Activated CD4-positive, alpha-beta T cell treated with anti-CD3 and anti-CD28 coated beads for 24 hours (primary cell): ENCODE measurements at places on chromosomes 1 and 21.

GRCh38 chr1:150060260-150060659, 7.3 kb upstream of the VPS45 start:
- DNase-seq: no peak

DNA sequence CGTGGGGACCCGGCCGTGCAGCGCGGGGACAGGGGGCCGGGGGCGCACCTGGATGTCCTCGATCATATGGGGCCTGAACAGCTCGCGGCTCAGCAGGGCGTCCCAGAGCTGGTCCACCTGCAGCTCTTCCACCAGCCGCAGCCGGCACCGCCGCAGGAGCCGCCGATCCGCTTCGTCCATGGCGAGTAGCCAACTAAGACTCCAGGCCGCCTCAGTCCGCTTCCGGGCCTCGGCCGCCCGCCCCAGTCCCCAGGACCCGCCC, at the start of gene CASP9:
Gene CASP9, minus strand, starts transcription at position 195 of the 262 bp plus-strand sequence. Its CDS starts 15 bp downstream, at position 180.
- DNase-seq: no peak

- DNase-seq: no peak
Observed at GRCh38 chr1:7702365-7702764, 68.7 kb upstream of the VAMP3 start.

- no peak for DNase-seq
Observed at GRCh38 chr1:153777648-153778047, 2.4 kb downstream of the SLC27A3 start.

DNA sequence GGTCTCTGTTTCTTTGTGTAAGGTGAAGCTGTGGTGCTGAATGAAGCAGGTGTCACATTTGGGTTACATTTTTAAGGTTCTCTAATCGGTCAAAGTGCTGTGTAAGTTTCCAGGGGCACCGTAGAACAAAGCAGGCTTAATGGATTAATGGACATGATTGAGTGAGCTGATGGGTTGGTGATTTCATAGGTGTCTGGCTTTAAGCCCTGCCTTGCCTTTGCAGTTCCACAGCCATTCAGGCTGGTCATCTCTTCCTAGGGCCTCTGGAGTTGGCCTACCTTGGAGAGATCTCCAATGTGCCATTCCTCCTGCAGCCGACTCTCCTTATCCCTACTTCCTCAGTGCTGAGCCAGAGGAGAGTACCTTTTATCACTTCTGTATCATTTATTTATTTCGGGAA, 15.2 kb downstream of the GALNT2 start:
- DNase-seq: no peak

DNA sequence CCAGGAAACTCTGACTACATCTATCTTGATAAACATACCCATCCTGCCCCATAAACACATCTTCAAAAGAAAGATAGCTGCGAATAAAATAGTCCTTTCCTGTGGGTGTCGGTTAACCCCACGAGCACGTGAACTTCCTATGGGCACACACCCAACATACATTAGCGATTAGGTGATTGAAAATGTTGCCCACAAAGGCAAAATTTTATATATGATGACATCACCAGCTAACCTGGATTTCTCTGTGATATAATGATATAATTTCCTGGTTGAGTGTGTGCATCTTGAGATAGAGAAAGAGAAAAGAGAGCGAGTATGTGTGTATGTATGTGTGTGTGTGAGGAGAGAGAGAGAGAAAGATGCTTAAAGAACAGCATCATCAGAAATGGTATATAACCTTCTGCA, 296.1 kb downstream of the PTPRC start:
- DNase-seq: no peak

DNA sequence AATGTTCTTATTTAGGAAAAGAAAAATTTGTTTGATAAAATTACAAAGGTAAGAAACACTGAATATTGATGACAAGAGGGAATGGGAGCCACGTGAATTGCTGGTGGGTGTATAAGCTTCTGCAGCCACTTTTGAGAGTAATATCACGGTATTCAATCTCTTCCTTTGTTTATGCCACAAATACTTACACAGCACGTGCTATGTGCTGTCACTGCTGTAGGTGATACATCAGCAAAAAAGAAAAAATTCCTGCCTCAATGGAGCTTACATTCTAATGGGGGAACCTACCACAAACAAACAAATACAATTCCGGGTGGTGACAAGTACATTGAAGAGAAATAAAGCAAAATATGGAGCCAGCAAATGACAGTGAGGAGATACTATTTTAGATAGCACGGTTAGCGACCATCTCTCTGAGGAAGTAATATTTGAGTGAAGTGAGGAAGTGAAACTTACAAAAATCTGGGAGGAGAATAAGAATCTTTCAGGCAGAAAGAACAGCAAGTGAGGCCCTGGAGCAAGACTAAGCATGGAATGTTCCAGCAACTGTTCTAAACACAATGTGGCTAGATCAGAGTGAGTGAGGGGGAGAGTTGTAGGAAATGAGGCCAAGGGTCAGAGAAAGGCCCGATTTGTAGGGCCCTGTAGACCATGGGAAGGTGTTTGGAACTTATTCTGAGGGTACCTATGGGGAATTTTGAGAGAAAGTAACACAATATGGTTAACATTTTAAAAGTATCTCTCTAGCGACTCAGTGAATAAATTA, 2.6 kb upstream of the FCRLB start:
- DNase-seq: no peak

DNA sequence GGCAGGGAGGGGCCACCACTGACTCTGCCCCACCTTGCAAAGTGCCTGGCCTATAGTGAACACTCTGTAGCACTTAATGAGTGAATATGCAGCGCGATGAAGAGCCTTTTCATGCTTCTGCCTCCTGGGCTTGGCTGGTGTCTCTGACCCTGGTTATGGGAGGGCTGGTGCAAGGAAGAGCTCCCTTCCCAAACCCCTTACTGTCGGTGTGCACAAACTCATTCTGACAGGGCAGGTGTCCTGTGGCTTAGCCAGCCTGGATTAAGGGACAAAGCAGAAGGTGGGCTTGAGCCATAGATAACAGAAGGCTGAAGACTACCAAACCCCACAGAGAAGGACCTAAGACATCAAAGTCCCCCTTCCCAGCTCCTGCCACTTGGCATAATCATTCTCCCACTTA, 2.0 kb upstream of the NCMAP start:
- no peak for DNase-seq

DNA sequence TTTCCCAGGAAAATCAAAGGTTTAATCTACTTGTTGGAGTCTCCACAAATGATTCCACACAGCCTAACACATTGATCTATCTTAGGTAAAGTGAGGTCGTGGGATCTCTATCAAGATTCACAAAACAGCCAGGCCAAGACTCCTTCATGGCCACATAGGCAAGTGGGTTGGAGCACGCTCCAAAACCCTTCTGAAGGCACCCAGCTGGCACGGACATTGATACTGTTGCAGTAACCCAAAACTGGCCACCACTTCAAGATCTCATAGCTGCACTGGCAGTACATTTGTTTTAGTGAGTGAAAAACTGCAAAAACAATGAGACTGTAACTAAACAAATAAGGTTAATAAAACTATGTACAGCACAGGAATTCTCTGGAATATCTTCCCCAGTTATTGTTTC, 61.9 kb downstream of the COLGALT2 start:
- no peak for DNase-seq

- no peak for DNase-seq
Observed at GRCh38 chr1:59142311-59143132, 154.4 kb upstream of the FGGY start.

DNA sequence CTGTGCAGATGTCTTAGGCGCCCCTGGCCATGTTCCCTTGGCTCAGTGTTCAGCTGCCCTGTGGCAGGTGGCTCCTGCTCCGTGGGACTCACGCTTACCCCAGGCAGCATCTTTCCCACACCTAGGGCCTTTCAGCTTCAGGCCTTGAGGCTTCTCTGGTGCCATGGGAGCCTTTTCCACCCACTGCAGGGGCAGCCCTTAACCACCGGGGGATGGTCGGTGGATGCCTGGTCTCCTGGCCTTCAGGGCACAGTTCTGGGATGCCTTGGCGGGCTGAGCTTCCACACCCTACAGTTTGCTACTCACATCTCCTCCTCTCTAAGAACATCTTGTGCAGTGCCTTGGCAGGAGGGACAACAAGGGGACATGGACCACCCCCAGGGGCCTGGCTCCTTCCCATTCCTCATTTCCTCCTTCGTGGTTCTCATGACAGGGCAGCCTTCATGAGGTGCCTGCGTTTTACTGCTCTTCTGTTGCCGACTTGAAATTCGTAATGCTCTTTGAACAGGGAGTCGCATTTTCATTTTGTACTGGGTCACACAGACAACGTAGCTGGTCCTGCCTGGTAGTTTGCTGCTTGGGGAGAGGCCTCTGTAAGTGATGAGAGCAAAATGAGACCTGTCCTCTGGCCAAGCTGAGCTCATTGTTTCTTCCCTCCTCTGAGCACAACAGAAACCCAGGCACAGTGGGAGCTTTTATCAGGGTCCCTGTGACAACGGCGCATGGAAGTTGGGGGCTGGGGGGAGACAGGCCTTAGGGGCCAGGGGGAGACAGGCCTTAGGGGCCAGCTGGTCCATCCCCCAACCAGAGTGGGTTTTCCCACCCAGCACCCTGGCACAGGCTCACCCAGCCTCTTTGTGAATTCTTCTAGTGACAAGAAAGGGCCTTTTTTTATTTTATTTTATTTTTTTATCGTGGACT, 62.0 kb upstream of the NEK2 start:
- DNase-seq: no peak

DNA sequence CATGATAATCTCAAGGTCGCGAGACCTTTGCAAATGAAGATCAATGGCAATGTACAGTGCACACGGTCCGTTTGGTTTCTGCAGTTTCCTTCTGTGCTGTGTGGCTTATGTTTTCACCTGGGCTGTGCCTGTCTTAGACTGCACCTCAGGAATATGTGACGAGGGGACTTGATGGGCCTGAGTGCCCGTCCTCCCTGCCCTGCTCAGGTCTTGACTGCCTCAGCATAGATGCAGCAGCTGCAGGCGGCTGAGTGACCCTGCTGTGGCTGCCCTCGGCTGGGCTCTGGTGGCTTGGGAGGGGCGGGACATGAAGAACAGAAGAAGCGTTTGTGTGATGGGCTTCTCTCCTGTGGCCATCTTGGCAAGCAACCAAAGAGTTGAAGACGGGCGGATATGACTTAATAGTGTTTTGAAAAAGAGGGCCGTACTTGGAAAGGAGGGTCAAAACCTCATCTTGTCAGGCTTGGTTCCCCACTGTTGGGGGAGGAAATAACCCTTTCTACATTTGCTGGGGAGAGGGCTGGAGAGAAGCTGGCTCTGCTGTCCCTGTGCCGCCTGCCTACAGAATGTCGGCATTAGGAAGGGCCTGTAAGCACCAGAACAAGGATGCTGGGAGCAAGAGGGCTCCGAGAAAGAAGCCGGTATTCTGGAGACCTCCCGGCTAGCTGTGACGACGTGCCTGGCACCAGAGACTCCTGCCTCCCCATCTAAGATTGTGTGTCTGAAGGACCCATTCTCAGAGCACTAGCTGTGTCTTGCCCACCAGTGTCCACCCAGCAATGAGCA, 7.1 kb downstream of the MYBPHL start:
- DNase-seq: no peak

DNA sequence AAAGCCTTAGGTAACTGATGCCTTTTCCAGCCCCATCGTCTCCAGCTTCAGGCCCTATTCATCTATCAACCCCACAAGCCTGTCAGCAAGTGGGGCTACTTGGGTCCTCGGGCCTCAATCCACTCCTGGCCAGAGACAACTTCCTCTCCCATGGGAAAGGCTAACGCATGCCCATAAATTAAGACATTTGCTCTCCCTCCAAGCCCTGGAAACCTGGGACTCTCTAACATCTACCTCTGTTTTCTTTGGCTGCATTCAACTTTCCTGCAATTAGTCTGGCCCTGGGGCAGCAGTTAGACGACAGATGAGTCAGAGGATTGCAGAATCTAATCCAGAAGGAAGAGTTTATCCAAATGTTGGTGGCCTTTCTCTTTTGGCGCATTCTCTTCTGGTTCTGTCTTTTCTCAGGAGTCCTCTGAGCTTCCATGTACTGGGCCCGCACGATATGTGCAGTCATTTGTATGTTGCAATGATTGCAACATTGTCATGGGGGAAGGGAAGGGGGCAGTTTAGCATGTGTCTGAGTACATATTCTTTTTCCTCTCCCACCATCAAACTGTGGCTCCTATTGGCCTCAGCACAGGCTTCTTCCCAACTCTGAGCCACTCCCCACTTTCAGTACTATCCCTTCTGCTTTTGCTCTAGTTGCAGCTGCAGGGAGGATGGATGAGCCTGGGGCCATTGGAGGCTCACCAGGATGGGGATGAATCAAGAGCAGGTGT, 54.4 kb downstream of the NAV1 start:
- no peak for DNase-seq
